HT-29 (cell line): ENCODE measurements at places on chromosomes 7 and 10.

DNA sequence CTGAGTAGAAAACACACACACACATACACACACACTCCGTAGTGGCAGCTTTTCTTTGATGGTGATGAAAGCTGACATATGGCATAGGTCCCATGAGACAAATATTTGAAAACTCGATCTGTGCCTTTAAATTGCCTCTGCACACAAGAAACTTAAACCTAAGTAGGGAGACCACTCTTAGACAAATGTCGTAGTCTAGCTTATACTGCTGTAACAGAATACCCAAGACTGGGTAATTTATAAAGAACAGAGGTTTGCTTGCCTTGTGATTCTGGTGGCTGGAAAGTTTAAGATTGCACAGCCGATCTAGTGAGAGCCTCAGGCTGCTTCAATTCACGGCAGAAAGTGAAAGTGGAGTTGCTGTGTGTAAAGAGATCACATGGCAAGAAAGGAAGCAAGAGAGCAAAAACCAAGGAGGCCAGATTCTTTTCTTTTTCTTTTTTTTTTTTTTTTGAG, 489.4 kb upstream of the SORCS1 start:
- no peak for DNase-seq

- DNase-seq, result no peak
Observed at GRCh38 chr10:5364374-5364773, 392 bp upstream of the UCN3 start.

DNA sequence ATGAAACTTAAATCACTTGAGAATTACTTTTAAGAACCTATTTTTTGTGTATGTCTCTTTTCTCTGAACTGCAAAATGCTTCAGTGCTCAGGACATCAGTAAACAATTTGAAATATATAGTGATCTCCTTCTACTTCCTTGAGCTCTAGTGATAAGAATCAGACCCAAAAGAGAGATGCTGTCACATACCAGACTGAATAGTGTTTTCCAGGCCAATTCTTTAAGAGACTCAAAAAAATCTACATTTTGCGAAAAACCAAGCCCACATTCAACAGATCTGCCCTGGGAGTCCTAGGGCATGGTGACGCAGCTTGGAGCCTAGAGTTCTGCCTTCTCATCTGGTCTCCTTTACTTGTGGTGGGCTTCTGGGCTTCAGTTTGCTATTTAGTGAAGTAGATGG, 72.1 kb upstream of the SLC13A1 start:
- DNase-seq, result no peak

GRCh38 chr7:77802557-77803405, 4.2 kb downstream of the PHTF2 start:
- no peak for DNase-seq

GRCh38 chr7:137656227-137656849, 190.4 kb downstream of the DGKI start:
- peak; percentile 83 for DNase-seq

GRCh38 chr10:20418286-20418685, 478.8 kb downstream of the NEBL start:
- DNase-seq, result no peak

DNA sequence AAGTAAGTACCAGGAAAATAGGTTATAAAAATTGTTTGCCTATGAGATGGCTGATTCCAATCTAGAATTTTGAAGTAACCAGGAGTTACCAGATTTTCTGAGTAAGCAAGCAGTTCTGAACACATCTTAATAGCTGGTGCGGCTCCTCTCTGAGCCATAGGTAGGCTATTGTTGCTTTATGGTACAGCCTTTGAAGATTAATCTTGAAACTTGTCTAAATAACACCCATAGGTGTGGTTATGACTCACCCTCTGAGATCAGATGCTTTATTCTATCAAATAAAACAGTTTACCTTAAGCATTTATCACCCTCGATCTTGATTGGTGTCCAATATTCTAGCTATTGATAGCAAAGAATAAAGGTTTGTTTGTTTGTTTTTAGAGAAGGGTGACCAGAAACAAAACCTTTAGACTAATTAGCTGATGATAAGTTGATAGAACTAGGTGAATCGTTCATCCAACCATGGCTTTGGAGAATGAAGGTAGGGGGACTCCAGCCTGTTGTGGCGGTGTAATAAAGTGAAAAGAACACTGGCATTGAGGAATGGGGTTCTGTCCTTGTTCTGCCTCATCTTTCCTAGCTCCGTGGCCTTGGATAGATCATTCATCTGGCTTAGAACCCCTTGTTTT, 72.2 kb downstream of the VTI1A start:
- DNase-seq, result peak; percentile 88

DNA sequence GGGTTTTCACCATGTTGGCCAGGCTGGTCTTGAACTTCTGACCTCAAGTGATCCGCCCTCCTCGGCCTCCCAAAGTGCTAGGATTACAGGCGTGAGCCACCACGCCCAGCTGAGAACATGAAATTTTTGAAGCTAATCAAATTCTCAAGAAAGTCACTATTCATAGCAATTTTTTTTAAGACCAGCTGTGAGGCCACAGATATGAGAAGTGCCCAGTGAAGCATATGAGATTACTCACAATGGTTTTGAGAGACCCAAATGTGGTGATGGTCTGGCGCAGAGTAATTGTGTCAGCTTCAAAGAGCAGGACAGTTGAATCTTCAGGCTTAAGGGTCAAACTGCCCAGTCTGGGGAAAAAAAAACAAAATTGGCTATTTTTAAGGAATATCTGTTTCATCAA, 16.2 kb downstream of the NCOA4 start:
- no peak for DNase-seq

GRCh38 chr7:70072220-70072619, 473.9 kb downstream of the AUTS2 start:
- no peak for DNase-seq

GRCh38 chr7:92723943-92724342, 112.4 kb downstream of the CDK6 start:
- no peak for DNase-seq

- DNase-seq, result no peak
Observed at GRCh38 chr7:121576148-121576917, 180.2 kb upstream of the FAM3C start.

- no peak for DNase-seq
Observed at GRCh38 chr7:53351681-53352080, 316.2 kb downstream of the POM121L12 start.

DNA sequence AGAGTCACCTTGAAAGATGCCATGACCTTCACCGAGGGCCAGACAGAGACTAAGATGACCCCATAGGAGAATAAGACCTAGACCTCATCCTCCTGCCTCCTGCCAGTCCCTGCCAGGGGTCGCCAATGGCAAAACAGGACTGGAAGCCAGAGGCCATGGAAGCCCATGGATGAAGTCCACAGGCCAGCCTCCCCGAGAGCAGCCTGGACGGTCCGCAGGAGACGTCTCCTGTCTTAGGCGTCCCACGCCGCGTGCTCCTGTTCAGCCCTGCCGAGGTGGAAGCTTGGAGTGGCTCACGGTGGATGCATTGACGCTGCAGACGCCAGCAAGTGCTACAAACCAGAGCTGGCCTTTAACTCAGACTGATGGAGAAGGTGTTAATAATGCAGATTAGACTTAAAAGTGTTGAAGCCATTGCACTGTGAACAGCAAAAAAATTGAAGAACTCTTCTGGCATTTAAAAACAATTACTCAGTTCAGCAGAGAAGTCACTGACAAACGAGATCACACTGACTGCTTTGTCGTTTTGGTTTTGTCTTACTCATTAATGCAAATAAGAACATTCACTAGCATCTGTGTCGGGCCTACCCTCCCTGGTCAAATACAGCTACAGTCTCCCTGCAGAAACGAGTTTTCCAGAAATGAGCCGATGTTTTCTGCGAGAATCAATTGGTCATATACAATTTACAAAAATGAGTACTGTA, 38.1 kb upstream of the FAM20C start:
- DNase-seq, result no peak

DNA sequence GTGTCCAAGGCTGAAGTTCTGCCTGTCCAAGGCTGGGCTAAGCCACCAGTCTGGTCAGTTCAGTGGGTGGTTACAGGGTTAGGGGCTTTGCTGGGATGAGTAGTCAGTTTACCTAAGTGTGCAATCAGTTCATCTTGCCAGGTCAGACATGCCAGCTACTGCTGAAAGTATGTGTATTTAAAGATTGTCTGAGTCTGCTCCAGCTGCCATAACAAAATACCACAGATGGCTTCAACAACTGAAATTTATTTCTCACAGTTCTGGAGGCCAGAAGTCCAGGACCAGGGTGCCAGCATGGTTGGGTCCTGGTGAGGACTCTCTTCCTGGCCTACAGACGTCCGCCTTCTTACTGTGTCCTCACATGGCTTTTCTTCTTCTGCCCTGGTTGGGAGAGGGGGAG, 52.4 kb upstream of the TNS3 start:
- DNase-seq, result no peak

GRCh38 chr7:4745265-4745919, 30.0 kb upstream of the AP5Z1 start:
- no peak for DNase-seq

GRCh38 chr10:132848291-132848701, 62.3 kb upstream of the NKX6-2 start:
- DNase-seq, result no peak

DNA sequence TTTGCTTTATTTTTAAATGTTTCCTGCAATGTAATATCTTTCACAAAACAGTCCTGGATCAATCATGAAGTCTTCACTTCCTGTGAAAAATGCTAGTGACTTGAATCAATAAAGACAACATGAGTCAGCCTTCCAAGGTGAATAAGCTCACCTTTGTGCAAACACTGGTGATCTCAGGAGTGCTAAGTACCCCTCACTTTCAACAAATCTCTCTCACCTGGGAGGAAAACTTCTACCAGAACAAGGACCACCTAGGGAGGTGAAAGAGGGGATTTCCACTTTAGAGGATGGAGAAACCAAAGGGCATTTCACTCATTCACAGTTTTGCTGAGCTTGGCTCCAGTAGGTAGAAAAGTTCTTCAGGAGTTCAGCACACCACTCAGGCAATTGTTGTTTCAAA, 64.8 kb downstream of the CALD1 start:
- peak; percentile 12 for DNase-seq

- peak; percentile 50 for DNase-seq
Observed at GRCh38 chr7:107180378-107180777, 11.6 kb downstream of the HBP1 start.

- no peak for DNase-seq
Observed at GRCh38 chr10:68861253-68861652, 33.9 kb downstream of the STOX1 start.

GRCh38 chr7:141954334-141954733, 7.6 kb upstream of the CLEC5A start:
- DNase-seq, result no peak

DNA sequence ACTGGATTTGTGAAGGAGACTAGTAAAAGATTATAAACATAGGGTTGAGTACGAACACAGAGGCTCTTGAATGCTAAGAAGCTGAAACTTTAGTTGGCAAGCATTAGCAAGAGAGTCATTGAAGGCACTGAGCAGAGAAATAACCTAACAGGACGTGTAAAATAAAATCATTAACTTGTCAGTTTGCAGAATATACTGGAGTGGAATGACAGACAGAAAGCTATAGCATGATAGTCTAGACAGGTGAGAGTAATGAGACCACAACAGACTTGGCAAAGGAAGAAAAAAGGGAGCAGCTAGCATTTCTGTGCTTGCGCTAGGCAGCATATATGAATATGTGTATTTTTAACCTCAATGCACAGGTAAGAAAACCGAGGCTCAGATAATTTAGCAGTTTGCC, 30.8 kb downstream of the MINDY3 start:
- no peak for DNase-seq

DNA sequence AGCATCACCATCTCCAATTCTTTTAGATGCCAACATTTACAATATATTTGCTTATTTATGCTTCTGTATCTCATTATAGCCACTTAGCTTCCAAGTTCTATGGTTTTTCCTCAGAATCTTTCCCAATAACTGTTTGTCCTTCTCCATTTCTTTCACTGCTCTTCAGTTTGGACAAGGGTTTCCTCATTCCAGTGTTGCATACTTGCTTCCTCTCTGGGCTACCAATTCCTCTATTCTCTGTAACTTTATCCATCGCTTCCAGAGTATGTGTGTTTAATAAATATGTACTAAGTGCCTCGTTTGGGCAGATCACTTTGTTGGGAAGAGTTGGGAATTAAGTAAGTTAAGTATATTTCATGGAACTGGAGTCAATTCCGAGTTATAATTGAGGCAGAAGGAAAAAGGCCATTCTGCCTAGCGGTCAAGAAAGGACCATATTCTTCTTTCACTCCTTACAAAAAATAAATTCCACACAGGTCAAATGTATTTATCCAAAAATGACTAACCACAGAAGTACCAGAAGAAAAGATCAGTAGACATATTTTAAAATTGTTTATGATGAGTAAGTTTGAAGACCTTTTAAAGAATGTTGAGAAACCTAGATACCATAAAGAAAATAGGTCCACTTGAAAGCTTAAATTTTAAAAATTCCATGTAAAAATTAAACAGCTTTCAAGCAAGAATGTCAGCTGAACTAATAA, 10.8 kb downstream of the STAMBPL1 start:
- DNase-seq, result no peak

DNA sequence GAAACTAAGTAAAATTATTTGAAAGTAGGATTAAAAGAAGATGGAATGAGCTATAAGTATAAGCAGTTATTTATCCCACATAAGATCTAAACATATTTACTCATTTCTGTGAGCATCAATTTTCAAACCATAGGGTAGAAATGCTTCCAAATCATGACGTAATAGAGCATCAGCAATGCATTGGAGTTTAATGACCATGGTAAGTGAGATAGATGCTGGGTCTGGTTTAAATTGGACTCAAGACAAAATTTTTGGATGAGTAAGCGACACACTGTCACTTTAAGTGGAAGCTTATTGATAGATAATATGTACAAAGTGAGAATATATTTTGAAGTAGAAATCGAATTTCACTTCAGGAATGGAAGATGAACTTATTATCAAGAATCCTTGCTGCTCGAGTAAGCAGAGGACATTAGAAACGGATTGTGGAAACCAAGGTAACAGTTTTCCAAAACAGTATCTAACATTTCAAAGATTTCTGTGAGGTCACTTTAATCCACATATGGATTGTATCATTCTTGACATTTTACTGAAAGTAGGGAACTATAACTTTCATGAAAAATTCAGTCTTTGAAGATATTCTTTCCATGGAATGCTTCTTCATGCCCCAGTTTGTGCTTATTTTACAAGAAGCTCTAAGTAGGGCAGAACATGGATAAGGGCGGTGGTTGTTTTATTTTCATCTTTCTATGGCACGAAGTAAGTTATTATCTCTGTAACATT, 85.8 kb downstream of the AGMO start:
- no peak for DNase-seq

DNA sequence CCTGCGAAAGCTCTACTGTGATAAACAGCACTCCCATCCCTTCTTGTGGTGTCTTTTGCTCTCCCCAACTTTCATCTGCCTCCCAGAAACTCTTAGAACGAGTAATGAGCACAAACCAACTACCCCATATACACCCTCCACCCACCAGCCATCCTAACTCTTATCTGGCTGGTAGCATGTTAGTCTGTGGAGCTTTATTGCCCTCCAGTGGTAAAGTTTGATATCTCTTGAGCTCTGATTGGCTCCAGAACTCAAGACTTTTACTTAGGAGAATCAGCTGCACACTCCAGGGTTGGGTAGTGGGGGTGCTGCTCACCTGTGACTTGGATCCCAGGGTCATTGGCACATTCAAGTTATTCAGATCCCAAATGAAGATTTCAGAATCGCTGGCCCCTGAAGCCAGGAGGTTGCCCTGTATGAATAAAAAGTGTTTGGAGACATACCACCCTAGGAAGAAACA, 10.9 kb downstream of the SEC31B start:
- peak; percentile 75 for DNase-seq
